T47D (cell line): ENCODE measurements at places on chromosomes 4 and X.

- DNase-seq, result no peak
Observed at GRCh38 chrX:40459571-40460158, 121.1 kb upstream of the ATP6AP2 start.

- DNase-seq, result no peak
Observed at GRCh38 chr4:123787512-123788080, 391.0 kb downstream of the SPRY1 start.

DNA sequence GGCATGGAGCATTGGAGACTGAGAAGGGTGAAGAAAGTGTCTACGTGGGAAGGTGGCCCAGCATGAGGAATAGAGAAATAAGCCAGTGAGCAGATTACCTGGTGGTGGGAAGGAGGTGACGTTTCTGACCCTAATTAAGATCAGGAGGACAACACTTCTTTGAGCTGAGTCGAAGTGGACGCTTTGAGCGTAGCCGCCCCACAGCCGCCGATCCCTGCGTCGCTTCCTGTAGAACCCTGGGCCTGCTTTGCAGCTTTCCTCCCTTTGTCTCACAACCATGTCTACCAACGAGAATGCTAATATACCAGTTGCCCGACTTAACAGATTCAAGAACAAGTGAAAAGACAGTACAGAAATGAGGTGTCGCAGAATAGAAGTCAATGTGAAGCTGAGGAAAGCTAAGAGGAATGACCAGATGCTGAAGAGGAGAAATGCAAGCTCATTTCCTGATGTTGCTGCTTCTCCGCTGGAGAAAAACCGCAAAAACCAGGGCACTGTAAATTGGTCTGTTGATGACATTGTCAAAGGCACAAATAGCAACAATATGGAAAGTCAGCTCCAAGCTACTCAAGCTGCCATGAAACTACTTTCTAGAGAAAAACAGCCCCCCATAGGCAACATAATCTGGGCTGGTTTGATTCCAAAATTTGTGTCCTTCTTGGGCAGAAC is 6.4 kb upstream of the ANTXR2 start:
- no peak for DNase-seq

DNA sequence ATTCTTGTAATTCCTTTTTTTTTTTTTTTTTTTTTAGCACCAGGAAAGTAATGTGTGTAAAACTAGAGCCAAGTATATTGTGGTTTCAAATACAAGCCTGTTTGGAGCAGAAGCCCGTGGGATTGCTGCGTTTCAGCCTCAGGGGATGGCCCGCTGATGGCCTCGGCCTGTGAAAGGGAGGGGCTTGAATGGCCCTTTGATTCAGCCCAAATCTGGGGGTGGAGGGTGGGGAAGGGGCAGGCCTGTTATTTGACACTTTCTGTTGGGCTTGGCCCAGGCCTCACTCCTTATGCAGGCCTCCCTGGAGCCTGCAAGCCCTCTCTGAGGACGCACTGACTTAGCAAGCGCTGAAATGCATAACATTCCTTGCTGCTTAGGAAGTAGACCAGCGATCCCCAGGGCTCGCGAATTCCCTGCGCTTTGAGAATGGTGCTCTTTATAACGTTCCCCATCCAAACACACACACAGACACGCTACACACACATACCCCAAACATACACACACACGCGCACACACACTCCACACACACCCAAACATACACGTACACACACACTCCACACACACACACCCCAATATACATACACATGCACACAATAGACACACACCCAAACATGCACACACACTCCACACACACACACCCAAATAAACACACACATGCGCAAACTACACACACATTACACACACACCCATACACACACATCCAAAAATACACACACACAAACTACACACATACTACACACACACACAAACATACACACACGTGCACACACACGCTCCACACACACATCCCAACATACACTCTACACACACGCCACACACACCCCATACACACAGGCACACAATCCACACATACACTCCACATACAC is 29.6 kb downstream of the TLR10 start:
- peak; percentile 23 for DNase-seq

DNA sequence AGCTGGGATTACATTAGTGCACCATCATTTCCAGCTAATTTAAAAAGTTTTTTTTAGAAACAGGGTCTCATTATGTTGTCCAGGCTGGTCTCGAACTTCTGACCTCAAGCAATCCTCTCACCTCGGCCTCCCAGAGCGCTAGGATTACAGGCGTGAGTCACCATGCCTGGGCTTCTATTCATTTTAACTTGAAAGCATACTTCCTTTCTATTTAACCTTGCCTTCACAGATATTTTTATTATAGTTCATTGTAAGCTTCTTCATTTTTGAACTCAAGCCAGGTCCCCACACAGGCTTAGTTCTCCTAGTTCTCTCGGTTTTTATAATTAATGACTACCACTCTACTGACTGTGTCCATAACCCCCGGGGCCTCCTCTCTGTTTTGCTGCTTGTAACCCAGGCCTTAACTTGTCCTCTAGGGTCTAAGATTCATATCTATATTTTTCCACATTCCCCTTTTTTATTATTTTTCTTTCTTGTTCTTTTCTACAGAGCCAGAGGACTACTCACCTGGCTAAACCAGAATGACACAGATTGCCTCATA is 50.7 kb downstream of the SNX12 start:
- no peak for DNase-seq

DNA sequence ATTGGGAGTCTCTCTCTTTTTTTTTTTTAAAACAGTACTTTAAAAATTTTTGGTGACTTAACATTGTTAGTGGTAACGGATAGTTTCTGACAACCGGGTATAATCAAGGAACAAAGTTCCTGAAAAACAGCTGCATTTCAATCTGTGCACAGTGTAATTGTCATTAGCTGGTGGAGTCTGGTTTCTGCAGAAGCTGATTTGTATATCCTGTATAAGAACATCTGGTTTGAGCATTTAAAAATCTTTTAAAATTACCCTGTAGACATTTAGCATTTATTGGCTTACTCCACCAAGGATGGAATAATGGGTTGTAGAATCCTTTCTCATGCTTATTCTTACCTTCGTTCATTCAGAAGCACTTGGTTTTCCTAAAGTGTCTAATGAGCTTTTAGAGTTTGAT is 11.2 kb downstream of the JADE1 start:
- no peak for DNase-seq
